Left cardiac atrium (tissue), 4 donors: ENCODE measurements at places on chromosomes 1 and 21. TPM values are rescaled to one million over a fixed set of nuclear protein-coding genes. Genes with fewer than 3 reads are reported as not detected.
A peak's percentile ranks its signal among the peaks of the same experiment; 100 is the strongest.

- DNase-seq = peak; percentile 77
These were observed 17.9 kb downstream of the CSRP1 start for GRCh38 chr1:201488830-201489589.

- no peak for DNase-seq
These were observed 60.1 kb upstream of the PTGS2 start for GRCh38 chr1:186740324-186740723.

GRCh38 chr21:39183272-39184049 is at the start of gene PSMG1:
PSMG1 (minus strand) TSS chr21:39183451; CDS start chr21:39183385, 66 bp downstream.
- DNase-seq = peak; percentile 97

DNA sequence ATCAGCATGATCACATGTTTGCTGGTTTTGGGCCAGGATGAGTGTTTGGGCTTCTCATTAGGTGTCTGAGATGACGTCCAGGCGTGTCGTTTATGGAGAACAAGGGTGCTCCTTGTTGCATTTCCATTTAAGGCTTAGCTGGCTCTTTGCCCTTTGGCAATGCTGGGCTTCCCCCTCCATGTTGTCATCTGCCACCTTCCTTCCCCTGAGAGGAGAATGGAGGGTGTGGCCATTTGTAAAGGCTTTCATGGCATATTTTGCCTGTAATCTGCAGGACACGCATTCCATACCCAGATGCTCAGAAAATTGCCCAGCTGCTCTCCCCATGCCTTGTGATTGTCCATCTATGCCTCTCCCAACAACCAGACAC is 27.7 kb downstream of the PKP1 start:
- peak; percentile 58 for DNase-seq

GRCh38 chr1:63882048-63882704 is 108.4 kb downstream of the ROR1 start:
- no peak for DNase-seq

- no peak for DNase-seq
These were observed 128.1 kb downstream of the HHAT start for GRCh38 chr1:210456731-210457255.

GRCh38 chr1:190864013-190864641 is 386.5 kb upstream of the BRINP3 start:
- DNase-seq = no peak

DNA sequence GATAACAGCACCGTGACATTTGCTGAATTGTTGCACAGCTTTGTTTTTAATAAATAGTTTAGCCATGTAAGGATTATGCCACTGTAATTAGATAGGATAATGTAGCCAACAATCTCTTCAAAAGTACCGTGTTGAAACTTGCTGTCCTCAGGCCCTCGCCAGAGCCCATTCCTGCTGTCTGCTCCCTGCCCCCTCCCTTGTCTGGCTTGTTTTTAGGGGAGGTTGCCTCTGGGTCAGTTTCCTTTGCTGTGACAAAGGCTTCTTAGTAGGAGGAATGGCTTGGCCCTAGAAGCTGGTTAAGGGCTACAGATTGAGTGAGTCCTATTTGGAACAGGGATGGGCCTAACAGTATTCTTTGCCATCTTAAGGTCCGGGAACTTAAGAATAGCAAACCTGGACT is 107.9 kb downstream of the LMO4 start:
- DNase-seq = peak; percentile 52

SHISAL2A gene
- 0.15 TPM for total RNA-seq

CFAP57 gene
- total RNA-seq = 0.13 TPM

CA14 gene
- 5.7 TPM for total RNA-seq

ITLN2 gene
- total RNA-seq = 0.97 TPM

POMGNT1 gene
- 82.8 TPM for total RNA-seq

ATF3 gene
- 19.2 TPM for total RNA-seq

ATP8B2 gene
- 31.0 TPM for total RNA-seq

NBPF14 gene
- 8.6 TPM for total RNA-seq

OLFM3 gene
- not detected for total RNA-seq

HES2 gene
- not detected for total RNA-seq

DMBX1 gene
- total RNA-seq = not detected

MANEAL gene
- 1.2 TPM for total RNA-seq
